ENCODE measurements at places on chromosomes 5 and 9.

DNA sequence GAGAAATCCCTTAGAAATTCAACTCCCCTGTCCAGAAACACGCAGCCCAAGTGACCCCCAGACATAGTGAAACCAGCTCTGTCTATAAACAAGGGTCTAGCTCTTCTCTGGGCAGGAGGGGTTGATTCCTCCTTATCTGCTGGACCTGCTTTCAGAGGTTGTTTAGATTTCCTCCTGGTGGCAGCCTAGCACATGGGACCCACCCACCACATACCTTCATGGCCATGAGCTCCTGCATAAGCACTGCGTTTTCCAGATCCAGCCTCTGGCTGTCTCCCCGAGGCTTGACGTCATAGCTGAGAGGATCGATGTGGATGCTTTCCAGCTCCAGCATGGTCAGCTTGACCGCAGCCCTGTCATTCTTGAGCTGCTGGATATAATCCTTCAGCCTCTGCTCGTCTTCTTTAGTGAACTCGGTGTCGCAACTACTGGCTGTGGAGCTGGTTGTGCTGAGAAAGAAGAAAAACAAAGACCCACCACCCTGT lies 77.0 kb downstream of the DCP2 start:
- no peak for DNase-seq

- DNase-seq, result no peak
Measured at GRCh38 chr5:83957188-83957587, 236.5 kb upstream of the HAPLN1 start.

DNA sequence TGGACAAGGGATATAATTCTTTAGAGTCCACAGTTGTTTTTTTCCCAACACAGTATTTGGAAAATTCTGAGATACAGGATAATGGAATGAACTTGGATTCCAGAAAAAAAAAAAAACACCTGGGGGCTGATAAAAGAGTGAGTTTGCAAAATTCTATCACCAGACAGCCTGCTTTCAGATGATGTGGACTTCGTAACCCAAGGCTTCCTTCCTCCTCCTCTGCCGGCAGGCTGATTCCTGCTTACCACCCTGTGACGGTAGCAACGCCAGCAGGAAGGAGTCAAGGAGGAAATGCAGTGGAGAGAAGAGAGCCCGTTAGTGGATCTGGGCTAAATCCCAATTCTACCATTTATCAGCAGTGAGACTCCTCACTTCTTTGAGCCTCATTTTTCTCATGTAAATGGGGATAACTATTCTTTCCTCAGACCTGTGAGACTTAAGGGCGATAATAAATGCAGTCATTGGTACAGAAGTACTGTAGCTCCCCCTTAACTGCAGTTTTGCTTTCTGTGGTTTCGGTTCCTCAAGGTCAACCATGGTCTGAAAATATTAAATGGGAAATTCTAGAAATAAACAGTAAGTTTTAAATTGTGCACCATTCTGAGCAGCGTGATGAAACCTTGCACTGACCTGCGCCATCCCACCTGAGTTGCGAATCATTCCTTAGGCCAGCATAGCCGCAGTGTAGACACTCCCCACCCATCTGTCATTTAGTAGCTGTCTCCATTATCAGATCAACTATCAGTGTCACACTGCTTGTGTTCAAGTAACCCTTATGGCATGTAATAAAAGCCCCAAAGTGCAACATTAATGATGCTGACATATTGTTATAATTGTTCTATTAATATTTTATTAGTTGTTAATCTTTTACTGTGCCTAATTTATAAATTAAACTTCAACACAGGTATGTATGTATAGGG lies 71.4 kb downstream of the DCP2 start:
- no peak for DNase-seq

DNA sequence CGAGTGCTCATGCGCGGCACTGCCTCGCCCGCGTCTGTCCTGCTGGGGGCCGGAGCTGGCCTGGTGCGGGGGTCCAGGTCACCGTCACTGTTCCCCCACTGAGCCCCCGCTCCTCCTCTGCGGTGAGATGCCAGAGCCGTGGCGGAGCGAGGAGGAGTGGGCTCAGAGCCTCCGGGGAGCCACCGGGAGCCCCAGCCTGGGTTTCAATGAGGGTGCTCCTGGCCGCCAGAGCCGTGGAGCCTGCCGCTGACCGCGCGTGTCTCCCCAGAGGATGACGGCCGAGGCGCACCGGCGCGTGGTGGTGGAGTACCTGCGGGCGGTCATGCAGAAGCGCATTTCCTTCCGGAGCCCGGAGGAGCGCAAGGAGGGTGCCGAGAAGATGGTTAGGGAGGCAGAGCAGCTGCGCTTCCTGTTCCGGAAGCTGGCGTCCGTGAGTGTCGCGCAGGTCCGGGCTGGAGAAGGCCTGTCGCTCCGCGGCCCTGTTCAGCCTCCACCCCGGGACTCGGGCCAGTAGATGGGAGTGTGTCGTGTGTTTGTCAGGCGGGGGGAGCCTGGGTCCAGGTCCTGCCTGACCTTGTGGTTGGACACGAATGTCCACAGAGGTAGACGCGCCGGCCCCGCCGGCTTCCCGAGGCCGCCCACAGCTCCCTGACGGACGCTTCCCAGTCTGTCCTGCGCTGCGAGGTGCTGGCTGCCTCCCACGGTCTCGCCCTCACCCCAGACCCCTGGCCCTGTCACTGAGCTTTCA lies 22.0 kb downstream of the EXOC3 start:
- DNase-seq, result no peak

GRCh38 chr9:124042201-124042721 lies 30.7 kb downstream of the LHX2 start:
- DNase-seq, result no peak

Data from nephron progenitor cell (in vitro differentiated cells).